ENCODE measurements at places on chromosomes 16 and 17.

DNA sequence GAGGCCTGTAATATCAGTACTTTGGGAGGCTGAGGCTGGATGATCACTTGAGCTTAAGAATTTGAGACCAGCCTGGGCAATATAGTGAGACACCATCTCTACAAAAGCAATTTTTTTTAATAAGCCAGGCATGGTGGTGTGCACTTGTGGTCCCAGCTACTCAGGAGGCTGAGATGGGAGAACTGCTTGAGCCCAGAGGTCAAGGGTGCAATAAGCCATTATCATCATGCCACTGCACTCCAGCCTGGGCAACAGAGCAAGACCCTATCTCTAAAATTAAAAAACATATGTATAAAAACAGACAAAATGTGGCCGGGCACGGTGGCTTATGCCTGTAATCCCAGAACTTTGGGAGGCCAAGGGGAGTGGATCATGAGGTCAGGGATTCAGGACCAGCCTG is 3.2 kb upstream of the ZNF785 start:
- DNase-seq, result no peak

- DNase-seq, result no peak
Measured at GRCh38 chr16:1335211-1335971, 1.9 kb downstream of the BAIAP3 start.

GRCh38 chr17:68572138-68572842 is 28.9 kb downstream of the FAM20A start:
- peak; percentile 40 for DNase-seq

- DNase-seq, result no peak
Measured at GRCh38 chr17:34616148-34616547, 36.8 kb downstream of the TMEM132E start.

DNA sequence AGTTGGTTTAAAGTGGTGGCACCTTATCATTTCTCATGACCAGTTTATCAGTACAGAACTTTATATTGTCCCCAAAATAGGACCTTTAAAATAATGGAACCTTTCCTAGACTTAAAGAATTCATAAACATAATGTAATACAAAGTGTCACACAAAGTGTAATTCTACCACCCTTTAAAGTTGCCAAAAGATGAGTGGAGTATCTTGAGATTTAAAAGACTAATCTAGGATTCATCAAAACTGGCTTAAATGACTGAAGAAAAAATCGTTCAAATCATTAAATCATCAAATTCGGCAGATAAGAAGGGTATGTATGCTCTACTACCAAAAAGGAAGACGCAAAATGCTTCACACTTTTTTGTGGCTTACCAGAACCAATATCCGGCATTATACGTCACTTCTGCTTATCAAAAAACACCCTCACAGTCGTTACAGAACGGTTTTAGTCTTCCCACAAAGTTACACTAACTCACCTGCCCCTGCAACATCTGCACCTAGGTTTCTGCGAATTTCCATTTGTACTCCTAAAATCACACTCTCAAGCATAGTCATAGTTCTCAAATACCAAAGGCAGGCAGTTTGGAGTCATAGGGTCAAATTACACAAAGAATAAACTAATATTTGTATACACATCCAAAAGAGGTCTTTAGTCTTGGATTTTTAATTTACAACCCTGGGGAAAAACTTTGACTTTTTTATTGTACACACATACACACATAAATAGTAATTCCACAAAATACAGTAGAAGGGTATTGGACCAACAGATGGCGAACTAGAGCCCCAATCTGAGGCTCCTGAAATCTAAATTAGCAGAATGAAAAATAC is 1.4 kb upstream of the KANSL1 start:
- DNase-seq, result peak; percentile 93

DNA sequence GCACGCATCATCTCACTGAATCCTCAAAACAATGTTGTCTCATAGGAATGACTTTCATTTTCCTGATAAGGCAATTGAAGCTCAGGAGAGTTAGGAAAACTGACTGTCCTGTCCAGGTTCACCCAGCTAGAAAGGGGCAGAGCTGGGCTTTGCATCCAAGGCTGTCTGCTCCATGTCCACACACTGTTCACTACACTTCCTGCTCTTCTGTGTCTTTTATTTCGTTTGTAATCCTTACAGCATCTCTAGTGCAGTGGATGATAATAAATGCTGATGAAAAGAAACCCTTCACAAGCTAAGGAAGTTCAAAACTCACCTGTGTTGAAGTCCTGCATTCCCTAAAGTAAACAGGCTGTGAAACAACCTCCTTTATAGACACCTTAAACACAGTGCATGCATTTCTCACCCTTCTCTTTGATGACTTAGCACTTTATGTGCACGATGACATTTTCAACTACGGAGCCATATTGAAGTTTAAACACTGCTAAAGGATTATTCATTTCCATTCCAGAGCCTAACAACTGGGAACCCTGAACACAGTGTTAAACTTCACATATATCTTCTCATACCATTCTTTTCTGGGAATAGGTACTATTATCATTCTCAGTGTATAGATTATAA is 31.0 kb upstream of the GPR139 start:
- no peak for DNase-seq

DNA sequence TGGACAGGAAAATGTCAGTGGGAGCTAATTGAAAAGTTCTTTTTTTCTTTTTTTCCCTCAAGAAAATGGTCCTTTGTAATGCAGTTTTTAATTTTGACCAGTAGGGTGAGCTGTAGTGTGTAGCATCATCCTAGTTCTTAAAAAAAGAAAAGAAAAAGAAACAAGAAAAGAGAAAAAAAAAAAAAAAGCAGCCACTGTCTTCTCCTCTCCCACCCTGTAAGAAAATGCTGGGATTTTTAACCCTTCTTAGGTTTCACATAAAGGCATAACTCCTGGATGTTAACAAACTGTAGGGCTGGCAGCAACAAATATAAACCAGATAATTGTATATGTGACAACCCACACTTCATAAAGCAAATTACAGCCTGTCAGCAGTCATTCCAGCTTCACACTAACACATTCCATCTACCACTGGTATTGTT is 78.1 kb downstream of the SKAP1 start:
- peak; percentile 75 for DNase-seq

DNA sequence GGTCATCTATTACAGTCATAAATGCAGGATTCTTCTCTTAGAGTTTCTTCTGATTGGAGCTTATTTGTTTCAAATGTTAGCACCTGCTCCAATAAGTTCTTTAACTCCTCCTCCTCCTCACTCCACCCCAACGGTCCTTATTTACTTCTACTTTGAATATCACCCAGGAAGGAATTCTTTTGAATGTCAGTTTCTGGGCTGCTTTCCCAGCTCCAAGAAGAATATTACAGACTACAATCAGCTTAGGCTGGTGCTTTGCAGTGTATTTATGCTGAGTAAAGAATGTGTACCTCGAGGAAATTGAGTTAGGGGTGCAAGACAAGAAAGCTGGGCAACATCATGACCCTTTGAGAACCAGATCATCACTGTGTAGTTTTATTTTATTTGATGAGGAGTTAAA is 30.8 kb downstream of the MAP3K3 start:
- no peak for DNase-seq

- DNase-seq, result no peak
Measured at GRCh38 chr16:69831212-69832123, 69.3 kb downstream of the WWP2 start.

DNA sequence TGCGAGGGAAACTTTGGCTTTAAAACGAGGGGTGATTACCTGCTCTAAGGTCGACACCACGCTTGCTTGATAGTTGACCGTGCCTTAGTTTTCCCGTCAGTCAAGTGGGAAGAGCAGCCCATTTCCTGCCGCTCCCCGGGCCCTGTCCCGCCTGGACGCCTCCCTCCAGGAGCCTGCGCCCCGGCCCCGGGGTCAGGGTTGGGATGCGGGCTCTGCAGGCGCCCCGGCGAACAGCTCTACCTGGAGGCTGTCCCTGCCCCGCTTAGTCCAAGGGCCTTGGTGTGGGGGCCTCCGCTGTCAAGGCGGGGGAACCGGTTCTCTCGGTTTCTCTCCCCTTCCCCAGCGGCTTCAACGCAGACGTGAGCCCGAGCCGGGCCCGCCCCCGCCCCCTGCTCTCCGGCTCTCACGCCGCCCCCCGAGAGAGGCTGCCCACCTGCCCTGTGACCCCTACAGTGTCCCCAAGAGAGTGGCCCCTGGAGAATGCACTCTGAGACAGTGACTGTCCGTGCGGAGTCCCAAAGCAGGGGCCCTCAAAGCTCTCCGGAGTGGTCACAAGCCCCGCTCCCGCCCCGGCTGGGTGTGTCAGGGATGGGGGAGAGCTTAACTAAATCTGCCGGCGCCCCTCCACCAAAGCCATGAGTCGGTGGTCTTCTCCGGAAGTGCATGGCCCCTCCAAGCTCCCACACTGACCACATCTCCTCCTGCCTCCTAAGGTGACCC is 117.4 kb upstream of the SMURF2 start:
- DNase-seq, result no peak

- no peak for DNase-seq
Measured at GRCh38 chr16:46839986-46840443, 9.0 kb upstream of the C16orf87 start.

DNA sequence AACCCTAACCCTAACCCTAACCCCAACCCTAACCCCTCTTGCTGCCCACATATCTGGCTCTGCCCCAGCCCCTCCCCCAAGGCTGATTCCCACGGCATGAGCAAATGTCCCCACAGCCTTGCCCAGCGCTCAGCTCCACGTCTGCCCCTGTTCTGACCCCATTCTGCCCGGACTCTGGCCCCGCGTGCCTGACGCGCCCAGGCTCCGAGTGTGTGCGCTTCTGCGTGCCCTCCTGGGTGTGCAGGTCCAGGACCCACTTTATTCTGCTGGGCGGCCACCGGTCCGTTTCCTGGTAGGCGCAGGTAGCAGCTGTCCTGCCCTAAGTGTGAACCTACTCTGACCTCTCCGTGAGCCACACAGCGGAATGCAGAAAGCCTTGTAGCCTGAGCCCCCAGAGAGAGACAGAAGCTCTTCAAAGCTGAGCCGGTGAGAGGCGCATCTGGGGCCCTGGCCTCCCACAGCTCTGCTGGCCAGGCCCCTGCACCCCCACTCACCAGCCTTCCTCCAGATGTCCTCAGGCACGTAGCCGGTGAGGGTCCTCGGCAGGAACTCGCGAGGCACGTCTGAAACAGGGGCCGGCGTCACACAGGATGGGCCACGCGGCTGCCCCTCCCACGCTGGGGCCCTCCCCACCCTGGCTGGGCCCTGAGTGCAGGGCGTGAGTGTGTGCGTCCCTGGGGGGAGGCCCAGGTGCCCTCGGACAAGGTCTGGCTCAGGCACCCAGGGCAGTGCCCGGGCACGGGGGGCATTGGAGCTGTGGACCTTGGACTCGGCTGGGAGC is 14.0 kb upstream of the PABPN1L start:
- DNase-seq, result no peak

GRCh38 chr17:39064374-39064773 is 87.1 kb downstream of the PLXDC1 start:
- DNase-seq, result no peak

GRCh38 chr16:57663436-57663835 is 4.7 kb upstream of the ADGRG3 start:
- DNase-seq, result no peak

GRCh38 chr16:1093284-1094123 is 2.5 kb downstream of the C1QTNF8 start:
- peak; percentile 52 for DNase-seq

GRCh38 chr17:79046916-79047280 is 22.9 kb downstream of the C1QTNF1 start:
- no peak for DNase-seq

GRCh38 chr17:56598466-56598865 is 5.0 kb downstream of the NOG start:
- DNase-seq, result no peak

- DNase-seq, result no peak
Measured at GRCh38 chr17:32861981-32862380, 14.9 kb downstream of the MYO1D start.

DNA sequence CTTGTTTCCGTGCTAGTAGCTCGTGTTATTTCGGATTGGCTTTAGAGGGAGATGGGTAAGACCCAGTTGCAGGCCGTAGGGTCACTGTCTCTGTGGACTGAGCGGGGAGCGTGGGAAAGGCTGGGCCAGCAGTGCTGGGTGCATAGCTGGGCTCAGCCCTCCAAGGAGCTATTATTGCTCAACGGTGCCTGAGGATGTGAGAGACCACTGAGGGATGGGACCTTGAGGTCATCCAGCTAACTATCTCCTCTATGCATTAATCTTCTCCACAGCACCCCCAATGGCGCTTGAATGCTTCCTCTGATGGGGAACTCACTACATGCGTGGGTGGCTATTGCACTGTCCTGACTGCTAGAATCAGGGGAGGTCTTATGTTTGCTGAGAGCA is 126.1 kb upstream of the FOXF1 start:
- DNase-seq, result no peak

- peak; percentile 66 for DNase-seq
Measured at GRCh38 chr16:53457670-53458069, 23.4 kb downstream of the RBL2 start.

DNA sequence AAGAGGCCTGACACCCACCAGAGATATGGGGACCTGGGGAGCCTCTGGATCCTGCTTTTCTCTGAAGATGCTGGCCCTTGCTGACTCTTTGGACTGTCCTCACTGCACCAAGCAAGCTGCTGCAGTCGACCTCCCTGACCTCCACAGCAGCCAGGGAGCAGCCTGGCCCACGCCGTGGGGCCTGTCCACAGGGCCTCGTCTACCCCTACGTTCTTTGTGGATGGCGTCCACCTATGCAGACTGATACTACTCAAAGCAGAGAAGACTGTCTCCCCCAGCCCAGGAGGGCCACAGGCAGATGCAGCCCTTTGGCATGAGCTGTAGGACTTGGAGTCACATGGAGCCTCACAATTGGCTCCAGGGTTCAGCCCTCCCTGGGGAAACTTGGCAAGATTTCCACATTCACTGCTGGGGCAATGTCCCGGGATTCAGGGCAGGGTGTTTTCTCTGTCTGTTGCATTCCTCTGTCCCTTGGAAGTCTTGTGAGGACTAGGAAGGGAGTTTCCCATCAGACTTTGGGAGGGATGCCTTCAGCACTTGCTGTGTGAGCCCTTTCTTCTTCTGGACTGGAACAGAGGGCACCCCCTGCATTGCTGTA is 152.2 kb downstream of the NTN1 start:
- no peak for DNase-seq

DNA sequence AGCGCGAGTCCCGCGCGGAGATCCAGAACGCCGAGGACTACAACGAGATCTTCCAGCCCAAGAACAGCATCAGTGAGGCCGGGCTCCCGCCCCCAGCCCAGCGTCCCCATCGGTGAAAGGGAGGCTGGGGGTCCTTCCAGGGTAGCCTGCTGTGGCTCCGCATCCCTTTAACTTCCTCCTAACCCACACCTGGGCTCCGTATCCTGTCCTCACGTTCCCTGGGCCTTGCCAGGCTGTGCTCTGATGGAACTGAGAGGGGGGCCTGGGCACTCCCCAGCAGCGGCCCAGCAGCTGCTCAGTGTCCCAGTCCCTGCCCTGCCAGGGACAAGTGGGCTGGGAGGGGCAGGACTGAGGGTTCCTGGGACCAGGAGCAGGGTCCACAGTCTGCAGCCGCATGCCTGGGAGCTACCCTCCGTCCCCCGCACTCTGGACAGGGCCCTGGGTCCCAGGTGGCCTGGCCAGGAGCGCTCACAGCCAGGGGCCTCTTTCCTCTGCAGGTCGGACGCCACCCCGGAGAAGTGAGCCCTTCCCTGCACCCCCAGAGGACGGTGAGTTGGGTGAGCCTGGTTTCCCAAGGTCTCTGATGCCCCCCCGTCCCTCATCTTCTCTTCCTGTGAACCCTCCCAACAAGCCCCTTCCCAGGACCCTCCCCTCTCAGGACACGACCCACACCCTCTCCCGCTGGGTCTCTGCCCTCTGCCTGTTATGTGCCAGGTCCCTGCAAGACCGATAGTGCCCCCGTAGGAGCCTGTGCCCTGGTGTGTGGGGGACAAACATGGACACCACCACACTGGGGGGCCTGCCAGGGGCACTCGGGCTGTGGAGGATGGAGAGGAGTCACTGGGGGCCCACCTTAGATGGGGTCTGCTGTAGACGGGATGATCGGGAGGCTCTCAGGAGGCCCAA is 18.1 kb downstream of the KATNB1 start:
- no peak for DNase-seq
